Stimulated activated CD4-positive, alpha-beta T cell treated with anti-CD3 and anti-CD28 coated beads, Interleukin-1b, Interleukin-23, amount 100 ng/mL, for 1 hour (primary cell): ENCODE measurements at places on chromosomes 1 and 21.

DNA sequence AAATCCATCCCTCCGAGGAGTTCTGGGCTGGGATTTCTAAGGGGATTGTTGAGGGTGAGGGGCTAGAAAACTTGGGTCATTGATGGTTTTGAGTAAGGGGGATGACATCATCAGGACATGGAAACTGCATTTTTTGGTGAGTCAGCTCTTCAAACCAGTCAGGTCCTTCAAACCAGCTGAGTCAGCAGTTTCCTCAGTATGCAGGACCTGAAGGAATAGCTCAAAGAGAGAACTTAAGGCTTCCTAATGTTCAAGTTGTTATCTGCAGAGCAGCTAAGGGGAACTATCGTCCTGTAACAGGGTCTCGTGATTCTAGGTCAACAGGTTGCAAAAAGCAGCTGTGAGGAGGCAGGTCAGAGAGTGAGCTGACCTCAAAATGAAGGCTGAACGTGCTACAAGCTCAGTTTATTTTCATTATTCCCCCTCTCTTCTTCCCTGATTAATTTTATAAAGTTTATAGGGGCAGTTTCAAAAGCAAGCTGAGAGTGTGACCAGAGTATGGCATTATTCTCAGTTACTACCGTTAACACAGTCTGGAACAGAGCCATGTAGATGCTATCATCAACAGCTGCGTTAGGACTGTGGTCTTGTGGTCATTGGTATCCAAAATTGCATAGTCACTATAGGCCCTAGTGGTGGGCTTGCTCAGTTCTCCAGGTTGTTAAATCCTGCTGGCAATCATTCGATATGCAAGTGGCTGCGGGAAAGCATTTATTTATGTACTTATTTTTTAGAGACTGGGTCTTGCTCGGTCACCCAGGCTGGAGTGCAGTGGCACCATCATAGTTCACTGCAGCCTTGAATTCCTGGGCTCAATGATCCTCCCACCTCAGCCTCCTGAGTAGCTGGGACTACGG lies 10.7 kb upstream of the SDC3 start:
- no peak for DNase-seq

DNA sequence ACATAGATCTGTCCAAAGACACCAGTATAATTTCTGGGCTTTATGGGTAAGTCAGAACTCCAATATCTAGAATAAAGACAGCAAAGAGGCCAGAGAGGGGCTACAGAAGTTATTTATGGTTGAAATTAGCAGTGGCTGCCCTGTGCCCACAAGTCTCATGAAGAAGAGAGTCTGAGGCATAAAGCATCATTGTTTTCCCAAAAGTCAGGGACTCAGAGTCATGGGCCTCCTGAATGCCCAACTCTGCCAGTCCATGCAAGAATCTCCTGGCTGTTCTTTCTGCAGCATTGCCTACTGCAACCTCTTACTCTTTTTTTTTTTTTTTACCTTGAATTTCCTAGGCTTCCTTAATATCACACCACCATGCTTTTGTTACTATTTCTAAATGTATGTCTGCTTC lies 49.6 kb downstream of the PLPP3 start:
- no peak for DNase-seq

GRCh38 chr1:89001510-89001909 lies 9.1 kb upstream of the KYAT3 start:
- no peak for DNase-seq

GRCh38 chr1:48688102-48688760 lies 88.5 kb downstream of the BEND5 start:
- no peak for DNase-seq

DNA sequence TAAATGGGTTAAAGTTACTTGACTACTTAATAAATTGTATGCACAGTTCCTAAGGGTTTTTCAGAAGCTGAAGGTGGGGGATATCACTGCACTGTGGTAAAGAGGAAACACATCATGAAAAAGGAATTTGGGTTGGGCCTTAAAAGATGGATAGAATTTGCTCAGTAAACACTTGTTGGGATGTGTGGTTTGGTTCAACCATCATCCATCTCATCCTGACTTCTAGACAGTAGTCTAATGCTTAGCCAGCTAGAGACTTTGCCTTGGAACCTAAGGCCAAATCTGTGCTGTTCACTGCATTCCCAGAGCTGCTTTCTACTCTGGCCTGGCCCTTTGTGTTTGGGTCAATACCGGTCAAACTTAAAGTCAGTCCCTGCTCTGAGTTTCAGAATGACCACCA lies 30.6 kb downstream of the LY9 start:
- no peak for DNase-seq

- no peak for DNase-seq
Observed at GRCh38 chr21:40678681-40679284, 168.2 kb downstream of the DSCAM start.

- no peak for DNase-seq
Observed at GRCh38 chr1:11653861-11654136, 430 bp downstream of the FBXO2 start.

DNA sequence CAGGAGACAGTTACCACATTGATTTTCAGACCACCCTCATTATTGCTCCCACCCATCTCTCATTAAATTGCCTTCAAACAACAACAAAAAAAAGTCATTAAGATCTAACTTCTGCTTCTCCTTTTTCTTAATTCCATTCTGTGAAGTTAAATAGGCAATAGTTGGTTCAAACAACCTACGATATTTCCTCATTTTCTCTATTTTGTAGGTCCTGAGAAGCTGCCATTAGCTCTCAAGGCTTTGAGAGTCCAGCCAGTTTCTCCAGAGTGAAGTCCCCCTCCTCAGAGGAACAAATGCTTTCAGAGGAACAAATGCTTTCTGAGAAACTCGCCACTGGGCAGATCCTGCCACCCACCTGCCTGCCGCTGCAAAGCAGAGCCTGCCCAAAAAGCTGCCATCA lies 125.6 kb downstream of the ETS2 start:
- DNase-seq = no peak

- no peak for DNase-seq
Observed at GRCh38 chr1:3049905-3050304, 19.1 kb upstream of the PRDM16 start.

- no peak for DNase-seq
Observed at GRCh38 chr1:221834698-221835513, 93.0 kb upstream of the DUSP10 start.

- no peak for DNase-seq
Observed at GRCh38 chr1:212452323-212453155, 19.8 kb downstream of the NENF start.

GRCh38 chr1:82059959-82060358 lies 259.2 kb downstream of the ADGRL2 start:
- DNase-seq = no peak

DNA sequence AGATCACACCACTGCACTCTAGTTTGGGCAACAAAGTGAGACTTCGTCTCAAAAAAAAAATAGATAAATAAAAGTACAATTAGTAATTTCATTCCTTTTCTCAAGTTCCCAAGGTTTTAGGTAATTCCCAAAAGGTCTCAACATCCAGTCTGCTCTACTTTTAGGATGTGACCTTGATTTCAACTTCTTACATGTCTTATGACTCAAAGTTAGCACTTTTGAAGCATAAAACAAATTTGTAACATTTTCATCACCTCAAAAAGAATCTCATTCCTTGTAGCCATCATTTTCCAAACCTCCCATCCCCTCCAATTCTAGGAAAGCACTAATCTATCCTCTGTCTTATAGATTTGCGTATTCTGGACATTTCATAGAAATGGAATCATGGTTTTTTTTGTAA lies 32.2 kb downstream of the SNX27 start:
- no peak for DNase-seq

- DNase-seq = no peak
Observed at GRCh38 chr1:216095400-216095799, 327.8 kb downstream of the USH2A start.

- no peak for DNase-seq
Observed at GRCh38 chr1:230120289-230120920, 53.4 kb downstream of the GALNT2 start.

GRCh38 chr1:55519937-55520683 lies 304.9 kb upstream of the USP24 start:
- no peak for DNase-seq

DNA sequence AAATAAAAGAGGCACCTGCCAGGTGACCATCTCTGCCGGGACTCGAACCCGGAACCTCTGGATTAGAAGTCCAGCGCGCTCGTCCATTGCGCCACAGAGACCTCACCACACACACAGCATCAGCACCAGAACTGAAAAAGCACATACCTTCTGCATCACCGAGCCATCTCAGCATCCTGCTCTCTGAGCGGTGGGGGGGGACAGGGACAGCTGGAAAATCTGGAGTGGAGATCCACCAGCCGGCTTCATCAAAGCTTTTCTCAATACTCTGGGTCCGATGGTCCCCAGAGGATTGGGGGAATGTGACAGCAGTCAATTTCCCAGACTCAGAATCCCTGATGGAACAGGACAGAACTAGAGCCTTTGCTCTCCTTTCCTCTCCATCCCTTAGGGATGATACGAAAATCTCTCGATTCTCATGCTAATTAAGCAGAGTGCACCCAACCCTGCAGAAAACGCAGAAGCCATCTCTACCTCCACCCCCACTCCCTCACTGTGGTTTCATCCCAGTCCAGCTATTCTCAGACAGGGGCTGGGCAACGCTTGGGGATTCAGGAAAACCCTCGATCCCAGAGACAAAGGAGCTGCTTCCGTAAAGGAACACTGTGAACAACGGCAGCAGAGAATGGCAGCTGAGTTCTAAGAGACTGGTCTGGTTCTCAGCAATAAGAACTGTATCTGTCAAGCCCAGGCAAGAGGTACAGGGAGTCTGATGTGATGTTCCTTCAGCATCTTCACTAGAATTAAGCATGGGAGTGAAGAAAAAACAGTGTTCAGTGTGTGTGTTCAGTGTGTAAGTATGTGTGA lies 29.6 kb upstream of the CADM3 start:
- no peak for DNase-seq

- DNase-seq = no peak
Observed at GRCh38 chr21:33670076-33670978, 28.0 kb downstream of the ITSN1 start.

DNA sequence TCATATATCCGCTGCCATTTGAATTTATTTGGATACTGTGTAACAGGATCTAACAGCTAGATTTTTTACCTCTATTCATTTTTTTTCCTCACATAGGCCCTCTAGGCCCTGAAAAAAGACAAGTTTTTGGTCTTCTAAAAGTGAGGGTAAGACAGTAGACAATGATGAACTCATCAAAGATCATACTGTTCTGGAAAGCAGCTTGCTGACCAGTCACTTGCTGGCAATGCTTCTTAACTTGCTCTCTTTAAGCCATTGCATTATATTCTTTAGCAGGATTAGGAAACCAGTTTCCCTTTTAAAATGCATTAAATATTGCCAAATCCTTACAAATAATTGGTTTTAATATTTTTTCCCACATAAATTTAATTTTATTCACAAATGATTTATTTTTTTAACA lies 65.5 kb downstream of the SYT14 start:
- no peak for DNase-seq

DNA sequence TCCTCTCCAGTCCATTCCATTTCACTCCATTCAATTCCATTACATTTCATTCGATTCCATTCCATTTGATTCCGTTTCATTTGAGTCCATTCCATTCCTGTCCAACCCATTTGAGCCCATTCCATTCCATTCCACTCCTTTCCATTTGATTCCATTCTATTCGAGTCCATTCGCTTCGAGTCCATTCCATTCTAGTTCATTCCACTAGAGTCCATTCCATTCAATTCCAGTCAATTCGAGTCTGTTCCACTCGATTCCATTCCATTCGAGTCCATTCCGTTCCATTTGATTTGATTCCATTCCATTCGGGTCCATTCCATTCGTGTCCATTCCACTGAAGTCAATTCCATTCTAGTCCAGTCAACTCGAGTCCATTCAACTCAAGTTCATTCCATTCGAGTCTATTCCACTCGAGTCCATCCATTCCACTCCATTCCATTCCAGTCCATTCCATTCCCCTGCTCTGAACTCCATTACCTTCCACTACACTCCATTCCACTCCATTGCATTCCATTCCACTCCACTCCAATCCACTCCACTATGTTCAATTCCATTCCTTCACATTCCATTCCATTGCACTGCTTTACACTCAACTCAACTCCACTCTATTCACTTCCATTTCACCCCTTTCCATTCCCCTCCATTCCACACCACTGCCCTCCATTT lies 2569.4 kb upstream of the TPTE start:
- no peak for DNase-seq

DNA sequence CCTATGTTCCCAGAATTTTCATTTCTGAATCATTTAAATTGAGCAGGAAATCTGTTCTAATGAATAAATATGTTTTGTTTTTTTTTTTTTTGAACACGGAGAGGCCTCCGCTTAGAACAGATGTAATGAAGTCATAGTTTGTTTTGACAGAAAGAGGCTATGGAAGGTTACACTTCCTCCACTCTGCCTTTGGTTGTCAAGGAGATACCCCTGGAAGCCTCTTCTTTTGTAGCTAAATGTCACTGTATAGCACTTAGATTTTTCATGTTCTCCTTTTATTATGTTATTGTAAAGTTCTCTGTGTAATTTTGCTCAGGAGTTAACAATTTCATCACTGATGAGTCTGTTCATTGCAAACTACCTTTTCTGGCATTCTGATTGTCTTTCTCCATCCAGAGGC lies 22.7 kb upstream of the GNG12 start:
- DNase-seq = no peak

GRCh38 chr1:158836038-158836437 lies 4.9 kb downstream of the MNDA start:
- DNase-seq = no peak

- no peak for DNase-seq
Observed at GRCh38 chr1:109391626-109392025, 6.1 kb downstream of the SORT1 start.

DNA sequence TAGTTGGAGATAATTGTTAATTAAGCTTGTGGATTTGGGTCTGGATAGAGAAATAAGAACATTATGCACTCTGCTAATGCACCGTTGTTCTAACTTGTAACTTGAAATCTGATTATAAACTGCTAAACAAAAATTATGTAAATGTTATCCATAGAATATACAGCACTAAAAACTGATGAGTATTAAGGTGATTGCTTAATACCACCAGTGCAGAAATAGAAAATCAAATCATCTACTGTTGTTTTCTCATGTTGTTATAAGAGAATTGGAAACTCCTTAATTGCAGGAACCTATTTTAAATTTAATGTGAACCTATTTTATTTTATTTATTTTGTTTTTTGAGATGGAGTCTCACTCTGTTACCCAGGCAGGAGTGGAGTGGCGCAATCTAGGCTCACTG lies 125.7 kb downstream of the ITSN1 start:
- DNase-seq = no peak

DNA sequence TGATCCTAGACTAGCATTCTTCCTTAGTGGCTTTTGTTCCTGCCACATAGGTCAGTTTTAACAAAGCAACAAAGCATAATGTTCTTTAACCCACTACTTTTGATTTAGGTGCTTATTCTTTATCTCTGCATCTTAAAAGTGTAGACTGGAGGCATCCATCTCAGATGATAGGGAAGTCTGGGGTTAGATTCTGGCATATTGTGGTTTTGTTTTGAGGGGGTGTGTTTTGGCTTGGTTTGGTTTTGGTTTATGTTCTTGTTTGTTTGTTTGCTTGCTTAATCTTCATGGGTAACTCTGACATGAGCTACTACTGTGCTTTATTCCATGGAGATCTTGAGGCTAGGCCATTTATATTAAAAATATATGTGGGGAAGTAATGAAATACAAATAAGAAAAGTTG lies 40.3 kb upstream of the MYOCOS start:
- DNase-seq = no peak

GRCh38 chr1:107116306-107116790 lies 24.5 kb upstream of the NTNG1 start:
- DNase-seq = no peak
